ENCODE measurements at places on chromosomes 2 and 18.

DNA sequence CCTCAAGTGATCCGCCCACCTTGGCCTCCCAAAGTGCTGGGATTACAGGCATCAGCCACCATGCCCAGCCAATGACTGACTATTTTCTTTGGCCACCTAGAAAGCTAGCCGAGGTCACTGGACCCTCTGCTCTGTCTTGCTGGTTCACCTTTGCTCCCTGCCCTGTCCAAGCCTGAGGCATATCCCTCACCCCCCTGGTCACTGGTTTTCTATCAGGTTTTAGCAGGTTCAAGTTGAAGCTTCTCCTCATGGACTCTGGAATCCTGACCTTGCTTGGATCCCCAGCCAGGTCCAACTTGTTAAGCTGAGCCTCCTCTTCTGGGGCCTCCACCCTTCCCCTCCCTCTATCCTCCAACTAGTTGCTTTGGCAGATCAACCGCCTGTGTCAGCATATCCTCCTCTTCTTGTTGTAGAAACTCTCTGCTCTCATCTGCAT is 33.4 kb downstream of the PAX8 start:
- no peak for DNase-seq

- DNase-seq, result no peak
Observed at GRCh38 chr2:10232096-10232815, 70.4 kb upstream of the HPCAL1 start.

DNA sequence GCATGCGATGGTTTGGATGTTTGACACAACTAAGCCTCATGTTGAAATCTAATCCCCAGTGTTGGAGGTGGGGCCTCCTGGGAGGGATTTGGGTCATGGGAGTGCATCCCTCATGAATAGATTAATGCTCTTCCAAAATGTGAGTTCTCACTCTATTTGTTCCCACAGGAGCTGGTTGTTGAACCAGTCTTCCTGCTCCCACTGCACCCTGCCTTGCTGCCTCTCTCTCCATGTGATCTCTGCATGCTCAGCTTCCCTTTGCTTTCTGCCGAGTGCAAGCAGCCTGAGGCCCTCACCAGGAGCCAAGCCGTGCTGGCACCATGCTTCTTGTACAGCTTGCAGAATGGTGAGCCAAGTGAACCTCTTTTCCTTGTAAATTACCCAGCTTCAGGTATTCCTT is 206.8 kb downstream of the VAPA start:
- DNase-seq, result no peak

- no peak for DNase-seq
Observed at GRCh38 chr2:19894134-19894792, 7.5 kb downstream of the TTC32 start.

GRCh38 chr2:150487537-150488429 is at the start of gene RND3:
TSS of gene RND3 (minus strand) at chr2:150487667. CDS start at chr2:150487417, 250 bp downstream.
- DNase-seq, result peak; percentile 98

DNA sequence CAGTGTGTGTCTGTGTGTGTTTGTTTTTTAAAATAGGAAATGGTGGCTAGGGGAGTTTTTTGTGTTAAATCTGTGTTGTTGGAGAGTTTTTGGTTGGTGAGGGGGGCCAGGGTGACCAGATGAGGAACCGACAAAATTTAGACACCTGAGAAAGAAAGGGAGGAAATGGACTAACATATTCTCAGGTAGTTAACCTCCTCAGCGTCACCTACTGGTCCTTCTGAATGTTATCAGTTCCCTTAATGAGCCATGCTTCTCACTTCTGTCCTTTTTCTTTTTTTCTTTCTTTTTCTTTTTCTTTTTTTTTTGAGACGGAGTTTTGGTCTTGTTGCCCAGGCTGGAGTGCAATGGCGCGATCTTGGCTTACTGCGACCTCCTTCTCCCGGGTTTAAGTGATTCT is 107.0 kb downstream of the FMNL2 start:
- DNase-seq, result no peak

GRCh38 chr2:111194835-111195621 is 74.3 kb downstream of the BCL2L11 start:
- DNase-seq, result no peak

DNA sequence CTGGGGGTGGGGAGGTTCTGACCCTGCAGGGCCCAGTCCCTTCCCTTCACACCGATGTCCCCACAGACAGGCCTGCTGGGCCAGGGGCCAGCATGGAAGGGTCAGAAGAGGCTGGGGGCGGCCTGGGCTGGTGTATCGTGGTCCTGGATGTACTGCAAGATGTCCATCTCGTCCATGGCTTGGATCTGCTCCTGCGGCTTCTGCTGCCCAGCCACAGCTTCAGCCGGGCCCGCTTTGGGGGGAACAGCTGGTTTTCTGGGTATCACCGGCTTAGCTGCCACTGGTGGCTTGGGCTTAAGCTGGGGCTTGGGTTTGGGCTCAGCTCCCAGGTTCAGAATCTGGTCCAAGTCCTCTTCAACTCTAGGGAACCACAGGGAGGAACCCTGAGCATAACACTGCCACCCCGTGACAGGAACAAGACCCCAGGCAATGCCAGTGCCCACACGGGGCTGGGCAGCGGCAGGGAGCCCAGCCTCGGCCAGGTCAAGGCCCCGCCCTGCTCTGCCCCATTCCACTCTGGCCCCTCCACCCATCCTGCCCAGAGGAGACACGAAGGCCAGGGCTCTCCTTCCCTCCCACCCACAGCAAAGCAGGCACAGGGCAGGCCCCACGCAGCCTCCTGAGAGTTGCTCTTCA is 31.9 kb downstream of the HS1BP3 start:
- DNase-seq, result no peak

DNA sequence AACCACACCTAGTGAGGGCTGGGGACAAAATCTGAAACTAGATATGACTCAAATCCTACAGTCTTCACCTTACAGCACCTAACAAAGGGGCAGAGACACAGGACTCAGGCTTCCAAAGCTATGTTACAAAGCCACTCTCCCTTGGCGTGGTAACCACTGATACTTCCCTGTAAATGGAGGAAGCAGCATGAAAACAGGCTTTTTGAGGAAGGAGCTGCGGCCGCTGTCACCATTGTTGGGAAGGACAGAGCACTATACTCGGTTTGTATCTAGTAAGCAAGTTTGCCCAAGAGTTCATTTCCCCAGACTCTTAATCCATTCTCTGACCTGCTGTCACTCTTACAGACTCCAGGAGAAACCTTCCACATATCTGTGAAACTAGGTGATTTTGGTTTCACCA is 60.3 kb downstream of the LONRF2 start:
- DNase-seq, result no peak

DNA sequence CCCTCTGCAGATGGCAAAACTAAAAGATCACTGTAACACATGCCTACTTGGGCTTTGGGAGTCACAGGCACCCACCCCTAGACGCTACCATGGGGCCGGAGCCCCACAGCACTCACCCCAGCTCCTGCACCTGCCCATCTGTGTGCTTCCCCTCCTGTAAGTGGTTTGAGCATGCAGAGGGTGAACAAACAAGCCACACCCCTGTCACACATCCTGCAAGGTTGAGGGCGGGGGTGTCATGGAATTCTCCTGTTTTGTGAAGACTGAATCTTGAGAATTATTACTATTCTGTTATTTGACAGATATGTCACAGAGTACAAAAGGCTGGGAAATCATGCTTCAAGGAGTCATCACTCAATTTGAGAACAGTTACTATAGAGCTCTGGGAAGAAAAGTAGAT is 60.9 kb downstream of the RFTN2 start:
- peak; percentile 51 for DNase-seq

DNA sequence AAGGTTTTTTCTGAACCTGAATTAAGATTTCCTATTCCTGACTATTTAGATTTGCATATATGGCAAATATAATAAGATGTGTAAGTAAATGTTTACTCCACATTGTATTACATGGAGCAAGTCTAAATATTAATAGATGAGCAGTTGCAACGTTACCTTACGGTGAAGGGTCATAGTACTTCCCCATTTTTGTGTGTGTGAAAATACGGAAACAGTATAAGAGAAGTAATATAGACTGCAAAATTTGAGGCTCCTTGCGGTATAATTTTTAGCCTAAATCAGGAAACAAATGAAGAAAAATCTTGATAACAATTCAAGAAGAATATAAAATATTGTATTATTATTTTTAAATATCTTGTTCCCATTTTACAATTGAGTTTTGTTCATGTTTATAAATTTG is 434.2 kb downstream of the GRB14 start:
- no peak for DNase-seq

DNA sequence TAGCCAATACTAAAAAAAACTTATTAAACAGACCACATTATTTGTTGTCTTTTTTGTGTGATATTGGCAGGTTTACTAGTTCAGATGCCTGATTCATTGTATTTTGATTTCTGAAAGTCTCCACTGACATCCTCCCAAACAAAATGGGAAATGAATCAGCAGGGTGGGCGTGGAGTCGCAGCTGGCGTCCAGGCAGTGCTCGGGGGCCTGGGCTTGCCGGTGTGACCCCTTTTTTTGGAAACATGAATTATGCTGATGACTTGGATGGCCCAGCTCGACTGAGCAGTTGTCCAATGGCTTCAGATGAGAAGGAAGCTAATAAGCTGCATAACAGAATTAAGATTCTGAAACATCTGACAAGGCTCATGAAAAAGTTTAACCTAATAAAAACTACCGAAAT is 1.7 kb upstream of the KCNG2 start:
- no peak for DNase-seq

DNA sequence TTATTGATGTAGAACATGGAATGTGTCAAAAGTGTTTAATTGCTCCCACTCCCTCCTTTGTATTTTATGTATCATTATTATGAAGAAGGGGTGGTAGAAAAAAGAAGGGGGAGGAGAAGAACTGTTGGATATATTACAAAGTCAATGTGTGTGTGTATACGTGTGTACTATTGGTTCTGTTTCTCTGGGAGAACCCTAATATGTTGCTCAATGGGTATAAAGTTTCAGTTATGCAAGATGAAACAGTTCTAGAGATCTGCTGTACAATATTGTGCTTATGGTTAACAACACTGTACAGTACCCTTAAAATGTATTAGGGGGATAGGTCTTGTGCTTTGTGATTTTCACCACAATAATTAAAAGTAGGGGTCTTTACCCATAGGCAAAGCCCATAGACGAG is 58.1 kb upstream of the ZC3H15 start:
- no peak for DNase-seq

DNA sequence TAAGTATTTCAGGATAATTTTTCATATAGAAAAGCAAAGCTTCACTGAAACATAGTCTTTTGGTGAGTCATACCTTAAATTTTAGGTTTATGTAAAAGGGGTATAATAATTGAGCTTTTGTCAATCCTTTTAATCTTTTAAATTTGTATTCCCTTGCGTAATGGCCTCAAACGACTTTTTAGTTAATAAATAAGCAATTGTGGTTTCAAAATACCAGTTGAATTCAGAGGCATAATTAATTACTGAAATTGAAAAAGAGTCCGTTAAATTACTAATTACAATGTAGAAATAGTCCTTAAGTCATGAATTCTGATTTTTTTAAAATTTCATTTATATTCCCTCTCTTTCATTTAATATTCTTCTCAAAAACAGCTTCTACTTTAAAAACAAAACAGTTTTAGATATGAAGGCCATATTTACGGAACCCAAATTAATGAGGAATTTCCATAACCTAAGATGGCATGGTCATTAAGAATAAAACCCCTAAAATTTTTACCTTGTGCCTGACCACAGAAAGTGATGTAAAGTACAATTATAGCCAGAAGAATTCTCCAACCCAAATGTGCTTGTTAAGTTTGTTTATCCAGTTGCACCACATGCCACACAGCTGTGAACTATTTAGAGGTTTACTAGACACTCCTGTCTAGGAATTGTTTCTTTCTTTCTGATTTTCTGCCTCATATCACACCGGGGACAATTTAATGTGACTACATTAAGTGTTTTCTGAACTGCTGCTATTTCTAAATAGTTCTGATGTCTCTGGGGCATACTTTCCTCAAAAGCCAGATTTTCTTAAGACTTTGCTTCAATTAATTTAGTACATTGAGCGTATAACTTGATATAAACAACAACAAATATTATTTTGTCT is 60.7 kb upstream of the ITGA4 start:
- no peak for DNase-seq

- DNase-seq, result no peak
Observed at GRCh38 chr2:40352041-40352702, 99.7 kb downstream of the SLC8A1 start.

GRCh38 chr2:1981850-1982249 is 237.5 kb upstream of the PXDN start:
- no peak for DNase-seq

- DNase-seq, result no peak
Observed at GRCh38 chr18:44562986-44563385, 117.7 kb upstream of the SETBP1 start.

GRCh38 chr2:27954771-27955383 is 64.3 kb downstream of the BABAM2 start:
- peak; percentile 38 for DNase-seq

- no peak for DNase-seq
Observed at GRCh38 chr18:54161267-54161666, 63.2 kb downstream of the MBD2 start.

DNA sequence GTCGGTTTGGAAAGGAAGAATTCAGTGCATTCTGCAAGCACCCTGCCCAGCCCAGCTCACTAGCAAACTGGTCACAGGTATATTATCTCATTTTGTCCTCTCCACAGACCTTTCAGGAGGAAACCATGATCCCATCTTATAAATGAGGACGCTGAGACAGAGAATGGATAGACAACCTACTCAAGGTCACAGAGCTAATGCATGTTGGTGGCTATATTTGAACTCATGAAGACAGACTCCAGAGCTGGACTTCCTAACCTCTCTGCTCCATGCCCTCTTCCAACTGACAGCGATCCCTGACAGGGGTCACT is 29.5 kb downstream of the SERPINB5 start:
- no peak for DNase-seq

DNA sequence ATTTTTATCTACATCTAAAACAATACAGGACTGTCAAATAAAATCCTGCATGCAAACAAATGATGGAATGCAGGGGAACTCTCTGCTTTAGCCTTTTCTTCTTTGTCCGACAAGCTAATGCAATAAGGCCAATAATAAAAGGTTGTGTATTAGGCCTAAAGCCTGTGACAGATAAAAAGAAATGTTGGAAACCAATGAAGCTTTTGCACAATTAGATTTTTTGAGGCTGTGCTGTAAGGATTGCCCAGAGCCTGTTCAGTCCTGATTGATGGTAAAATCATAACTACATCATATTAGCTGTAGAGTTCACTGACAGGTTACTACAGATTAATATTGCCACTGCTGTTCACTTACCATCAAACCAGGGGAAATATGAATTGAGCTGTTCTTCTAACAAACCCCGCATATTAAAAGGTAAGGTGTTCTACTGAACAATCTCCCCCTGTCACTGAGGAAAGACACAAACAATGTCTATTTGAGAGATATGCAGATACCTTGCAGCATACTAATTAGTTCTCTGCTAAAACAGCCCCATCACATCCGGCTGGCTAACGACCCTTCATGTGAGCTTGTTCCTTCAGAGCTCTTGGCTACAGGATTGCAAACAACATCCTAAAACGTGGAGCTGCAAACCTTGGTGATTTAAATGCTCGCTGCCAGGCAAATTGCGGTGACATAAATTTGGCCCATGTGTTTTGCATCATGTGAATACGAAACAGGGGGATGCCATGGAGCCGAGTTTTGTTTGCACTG is 305.4 kb downstream of the MTX2 start:
- no peak for DNase-seq

- DNase-seq, result no peak
Observed at GRCh38 chr2:40584432-40584831, 132.5 kb upstream of the SLC8A1 start.

GRCh38 chr2:220835583-220835982 is 736.5 kb downstream of the EPHA4 start:
- no peak for DNase-seq

GRCh38 chr2:96347395-96347794 is 11.8 kb downstream of the NCAPH start:
- no peak for DNase-seq
